Iris pigment epithelial cell (primary cell): ENCODE measurements at places on chromosomes 16 and 17.

DNA sequence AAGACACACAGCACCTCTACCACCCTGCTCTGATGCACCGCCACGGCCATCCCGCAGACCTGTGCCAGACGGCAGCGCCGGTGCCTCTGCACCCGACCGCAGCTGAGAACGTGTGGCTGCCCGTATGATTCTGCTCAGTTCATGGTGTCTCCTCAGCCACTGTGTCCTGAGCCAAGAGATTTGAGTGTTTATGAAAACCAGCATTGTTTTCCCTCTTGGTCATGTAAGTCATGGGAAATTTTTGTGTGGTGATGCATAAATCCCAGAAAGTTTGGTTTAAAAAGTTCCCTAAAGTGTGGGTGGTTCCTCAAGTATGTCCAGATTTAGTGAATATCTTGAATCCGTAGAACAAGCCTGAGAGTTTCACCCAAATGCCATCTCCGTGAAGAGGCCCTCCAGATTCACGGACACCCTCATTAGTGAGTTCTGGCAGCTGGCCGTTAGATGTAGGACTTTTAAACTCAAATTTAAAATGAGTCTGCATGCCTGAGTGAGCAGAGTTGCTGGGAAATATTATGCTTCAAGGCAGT is 57.6 kb downstream of the CDRT4 start:
- peak; percentile 95 for DNase-seq

- no peak for DNase-seq
These were observed 13.0 kb upstream of the COG1 start for GRCh38 chr17:73179878-73180277.

DNA sequence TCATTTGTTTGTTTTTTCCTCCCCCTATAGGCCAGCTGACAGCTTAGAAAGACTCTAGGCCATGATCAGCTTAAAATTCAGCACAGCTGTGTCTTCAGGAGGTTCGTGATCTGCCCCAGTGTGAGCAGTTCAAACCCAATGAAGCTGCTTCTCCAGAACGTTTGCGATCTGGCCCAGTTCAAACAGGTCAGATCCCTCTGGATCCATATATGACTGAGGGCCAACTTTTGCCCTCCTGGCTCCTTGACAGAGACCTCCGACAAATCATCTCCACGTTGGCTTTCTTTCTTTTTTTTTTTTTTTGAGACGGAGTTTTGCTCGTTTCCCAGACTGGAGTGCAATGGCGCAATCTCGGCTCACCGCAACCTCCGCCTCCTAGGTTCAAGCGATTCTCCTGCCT is 50.2 kb upstream of the ATF7IP2 start:
- no peak for DNase-seq

- DNase-seq, result peak; percentile 4
These were observed 358.1 kb downstream of the KCNJ2 start for GRCh38 chr17:70527364-70527888.

DNA sequence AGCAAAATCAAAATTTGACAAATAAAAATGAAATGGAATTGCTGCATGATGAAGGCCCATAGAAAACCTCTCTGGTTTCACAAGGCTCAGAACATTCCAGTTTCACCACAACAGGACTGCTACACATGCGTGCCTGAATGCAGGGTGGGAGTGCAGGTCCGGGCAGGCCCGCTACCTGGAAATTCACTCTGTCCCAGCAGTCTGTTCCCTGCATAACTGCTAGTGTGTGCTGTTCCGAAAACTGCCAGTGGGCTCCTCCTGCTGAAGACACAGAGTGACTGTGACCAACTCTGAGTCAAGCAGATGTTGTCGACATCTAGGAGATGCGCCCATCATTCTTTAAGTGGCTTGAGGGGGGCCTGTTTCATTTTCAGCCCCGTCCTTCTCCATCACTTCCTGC is 284.8 kb upstream of the MAF start:
- DNase-seq, result no peak

DNA sequence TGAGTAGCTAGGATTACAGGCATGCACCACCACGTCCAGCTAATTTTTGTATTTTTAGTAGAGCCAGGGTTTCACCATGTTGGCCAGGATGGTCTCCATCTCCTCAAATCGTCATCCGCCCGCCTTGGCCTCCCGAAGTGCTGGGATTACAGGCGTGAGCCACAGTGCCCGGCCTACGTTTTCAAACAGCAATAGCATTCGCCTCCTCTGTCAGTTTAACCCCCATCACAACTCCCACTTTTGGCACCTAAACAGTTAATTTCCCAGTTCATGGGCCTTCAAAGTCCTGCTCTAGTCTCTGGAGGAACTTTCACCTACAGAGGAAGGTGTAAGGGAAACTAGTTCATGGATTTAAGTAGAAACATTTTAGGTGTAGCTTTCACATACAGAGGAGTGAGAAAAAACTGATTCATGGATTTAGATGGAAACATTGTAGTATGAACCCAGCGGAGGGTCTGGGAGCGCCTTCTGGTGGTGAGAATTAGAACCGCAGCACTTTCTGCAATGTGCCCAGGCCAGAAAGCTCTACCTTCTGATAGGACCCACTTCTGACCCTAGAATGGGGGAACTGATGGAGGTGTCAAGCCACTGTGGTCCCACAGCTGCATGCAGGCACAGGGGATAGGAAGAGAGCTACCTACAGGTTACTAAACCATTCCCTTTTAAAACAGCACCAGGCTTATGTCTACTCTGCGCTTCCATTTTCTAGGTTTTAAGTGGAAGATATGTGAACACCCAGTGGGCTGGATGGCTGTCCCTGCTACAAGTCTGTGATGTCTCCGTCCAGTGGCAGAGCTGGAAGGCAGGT is 12.0 kb upstream of the MEOX1 start:
- peak; percentile 49 for DNase-seq
